Activated naive CD4-positive, alpha-beta T cell (primary cell): ENCODE measurements at places on chromosomes 5 and 9.

DNA sequence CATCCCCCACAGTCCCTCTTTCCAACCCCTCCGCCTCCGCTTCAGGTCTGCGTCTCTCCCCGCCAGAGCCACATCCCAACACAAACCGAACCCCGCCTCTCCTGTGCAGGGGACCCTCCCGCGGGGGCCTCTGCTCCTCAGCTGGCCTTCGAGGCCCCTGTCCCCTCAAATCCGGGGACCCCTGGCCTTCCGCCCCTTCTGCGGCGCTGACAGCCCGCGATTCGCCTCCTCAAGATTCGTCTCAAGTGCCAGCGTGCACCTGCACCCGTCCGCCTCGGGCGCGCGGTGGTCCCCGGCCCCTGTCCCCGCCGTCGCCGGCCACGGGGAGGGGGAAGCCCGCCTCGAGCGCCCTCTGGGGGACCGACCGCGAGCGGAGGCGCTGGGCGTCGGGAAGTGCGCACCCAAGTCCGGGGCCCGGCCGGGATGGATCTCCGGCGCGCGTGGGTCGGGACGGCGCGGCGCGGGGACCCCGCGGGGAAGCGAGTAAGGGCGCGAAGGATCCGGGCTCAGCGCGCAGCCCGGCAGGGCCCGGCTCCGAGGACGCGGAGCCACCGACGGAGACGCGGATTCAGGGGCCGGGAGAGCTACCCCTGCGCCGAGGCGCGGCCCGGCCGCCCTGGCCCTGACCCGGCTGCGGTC is 623 bp downstream of the FLT4 start:
- DNase-seq: no peak

DNA sequence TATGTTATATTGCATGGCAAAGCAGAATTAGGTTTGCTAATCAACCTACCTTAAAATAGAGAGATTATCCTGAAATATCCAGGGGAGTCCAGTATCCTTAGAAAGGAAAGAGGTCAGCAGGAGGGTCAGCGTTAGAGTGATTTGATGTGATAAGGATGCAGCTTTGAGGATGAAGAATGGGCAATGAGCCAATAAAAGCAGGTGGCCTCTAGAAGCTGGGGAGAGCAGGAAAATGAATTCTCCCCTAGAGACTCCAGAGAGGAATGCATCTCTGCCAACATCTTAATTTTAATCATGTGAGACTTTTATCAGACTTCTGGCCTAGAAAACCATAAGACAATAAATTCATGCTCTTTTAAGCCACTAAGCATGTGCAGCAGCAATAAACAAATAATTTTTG is 65.7 kb upstream of the SYK start:
- no peak for DNase-seq

DNA sequence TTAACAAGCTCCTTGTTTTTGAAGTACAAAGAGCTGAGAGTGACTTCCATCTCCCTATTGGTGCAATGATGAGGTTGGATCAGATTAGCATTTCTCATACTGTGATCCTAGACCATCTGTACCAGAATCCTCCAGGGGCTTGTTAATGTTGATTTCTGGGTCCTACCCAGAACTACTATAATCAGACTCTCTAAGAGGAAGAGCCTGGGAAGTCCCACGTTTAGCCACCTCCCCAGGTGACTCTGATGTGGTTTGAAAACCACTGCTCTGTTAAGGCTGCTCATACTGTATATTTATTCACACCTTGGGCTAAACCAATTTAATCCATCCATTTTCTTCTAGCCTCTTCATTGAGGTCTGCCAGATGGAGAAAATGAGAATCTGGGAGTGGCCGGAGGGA is 49.6 kb upstream of the SMIM32 start:
- DNase-seq: no peak

- DNase-seq: no peak
Measured at GRCh38 chr5:143957455-143957854, 145.5 kb downstream of the HMHB1 start.

DNA sequence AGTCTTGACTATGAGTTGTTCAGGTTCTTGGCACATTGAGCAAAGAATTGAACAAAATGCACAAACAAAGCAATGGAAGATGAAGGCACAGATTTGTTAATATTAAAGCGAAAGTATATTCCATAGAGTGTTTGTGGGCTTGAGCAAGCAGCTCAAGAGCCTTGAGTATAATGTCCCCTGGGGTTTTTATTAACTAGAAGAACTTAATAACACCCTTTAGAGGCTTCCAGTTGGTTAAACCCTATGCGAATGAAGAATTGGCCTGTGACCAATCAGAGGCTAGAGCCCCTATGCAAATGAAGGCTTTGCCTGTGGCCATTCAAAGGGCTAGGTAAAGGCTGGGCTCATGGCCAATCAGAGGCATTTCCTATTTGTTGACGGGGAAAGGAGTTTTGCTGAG is 135.3 kb upstream of the IL12B start:
- no peak for DNase-seq

DNA sequence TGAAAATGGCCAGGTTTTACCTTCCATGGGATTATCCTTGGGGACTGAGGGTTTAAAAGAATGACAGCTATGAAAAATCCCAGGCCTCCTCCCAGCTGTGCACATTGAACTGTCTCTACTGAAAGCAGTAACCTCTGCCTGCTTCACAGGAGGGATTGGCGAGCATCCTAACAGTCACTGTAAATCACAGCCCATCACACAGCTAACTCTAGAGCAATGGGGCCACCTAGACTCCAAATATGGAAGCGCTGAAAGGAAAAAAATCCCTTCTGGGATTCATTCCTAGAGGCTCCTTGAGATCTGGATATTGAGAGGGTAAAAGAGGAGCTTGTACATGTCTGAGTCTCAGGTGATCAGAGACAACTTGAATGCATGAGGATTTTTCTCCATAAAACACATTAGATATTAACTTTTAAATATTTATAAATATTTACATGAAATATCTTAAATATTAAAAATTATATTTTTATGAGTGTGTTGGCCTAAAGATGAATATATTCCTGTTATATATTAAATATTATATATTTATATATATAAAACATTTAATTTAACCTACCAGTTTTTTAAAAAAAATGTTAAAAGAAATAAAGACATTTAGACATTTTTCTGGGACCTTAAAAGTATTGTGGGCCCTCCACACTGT is 133.8 kb upstream of the SLC24A2 start:
- DNase-seq: no peak

DNA sequence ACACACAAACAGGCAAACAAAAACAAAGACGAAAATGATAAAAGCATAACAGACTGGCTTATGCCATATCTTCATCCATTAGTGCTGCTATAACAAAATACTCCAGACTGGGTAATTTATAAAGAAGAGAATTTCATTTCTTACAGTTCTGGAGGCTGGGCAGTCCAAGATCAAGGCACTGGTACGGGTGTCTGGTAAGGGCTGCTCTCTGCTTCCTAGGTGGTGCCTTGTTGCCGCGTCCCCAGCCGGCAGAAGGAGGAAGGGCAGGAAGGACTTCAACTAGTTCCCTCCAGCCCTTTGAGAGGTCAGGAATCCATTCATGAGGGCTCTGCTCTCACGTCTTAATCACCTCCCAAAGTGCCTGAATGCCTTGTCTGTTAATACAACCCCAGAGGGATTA is 122.6 kb downstream of the BOD1 start:
- no peak for DNase-seq

DNA sequence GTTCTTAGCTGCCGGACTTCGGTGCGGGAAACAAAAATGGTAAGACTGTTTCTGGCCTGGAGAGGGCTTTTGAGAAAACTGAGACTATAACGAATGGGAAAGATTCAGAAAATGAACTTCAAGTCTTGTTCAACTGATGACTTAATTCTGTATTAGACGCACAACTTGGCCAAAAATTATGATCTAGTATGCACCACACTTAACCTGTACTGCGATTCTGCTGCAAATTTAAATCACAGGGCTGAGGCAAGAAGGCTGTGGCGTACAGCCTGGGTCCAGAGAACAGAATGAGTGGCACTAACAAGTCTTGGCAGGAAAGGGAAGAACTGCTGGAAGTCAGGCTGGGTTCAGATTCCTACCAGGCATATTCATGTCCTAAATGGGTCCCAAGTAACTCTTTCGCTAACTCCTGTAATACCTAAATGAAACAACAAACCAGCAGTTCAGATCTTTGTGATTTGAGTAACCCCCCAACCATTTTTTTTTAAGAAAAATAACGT is 781 bp upstream of the COL23A1 start:
- DNase-seq: no peak

- no peak for DNase-seq
Measured at GRCh38 chr5:10836986-10837385, 76.0 kb upstream of the DAP start.

DNA sequence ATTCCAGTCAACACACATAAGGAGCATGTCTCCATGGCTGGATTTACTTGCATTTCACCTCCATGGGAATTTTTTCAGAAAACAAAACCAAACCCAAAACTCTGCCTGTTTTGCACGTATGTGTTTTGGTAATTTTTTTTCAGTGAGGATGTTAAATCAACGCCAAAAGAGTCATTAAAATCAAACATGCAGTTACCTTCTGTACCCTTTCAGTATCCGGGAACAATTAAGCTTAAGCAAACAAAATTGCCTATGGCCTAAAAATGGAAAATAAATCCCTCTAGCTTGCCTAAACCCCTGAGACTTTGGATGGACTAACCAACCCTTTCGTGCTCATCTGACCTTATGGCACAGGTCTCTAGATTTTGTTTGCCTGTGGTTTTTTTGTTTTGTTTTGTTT is 209.2 kb upstream of the KLF4 start:
- no peak for DNase-seq

DNA sequence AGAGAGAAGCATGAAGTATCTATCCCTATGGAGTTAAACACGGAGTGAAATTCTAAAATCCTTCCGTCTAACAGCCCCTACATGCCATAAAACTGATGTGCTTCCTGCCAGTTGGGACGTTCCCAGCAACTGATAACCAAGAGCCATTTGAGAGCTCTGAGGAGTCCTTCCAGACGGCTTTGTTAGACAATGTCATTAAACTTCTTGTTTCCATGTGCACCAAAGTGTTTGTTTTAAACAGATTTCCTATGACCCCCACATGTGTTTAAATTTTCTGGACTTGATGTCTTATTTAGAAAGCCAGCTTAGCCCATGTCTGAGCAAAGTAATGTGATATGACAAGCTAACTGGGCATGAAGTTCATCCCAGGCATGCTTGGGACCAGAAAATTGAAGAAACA is 57.2 kb upstream of the LPAR1 start:
- no peak for DNase-seq

DNA sequence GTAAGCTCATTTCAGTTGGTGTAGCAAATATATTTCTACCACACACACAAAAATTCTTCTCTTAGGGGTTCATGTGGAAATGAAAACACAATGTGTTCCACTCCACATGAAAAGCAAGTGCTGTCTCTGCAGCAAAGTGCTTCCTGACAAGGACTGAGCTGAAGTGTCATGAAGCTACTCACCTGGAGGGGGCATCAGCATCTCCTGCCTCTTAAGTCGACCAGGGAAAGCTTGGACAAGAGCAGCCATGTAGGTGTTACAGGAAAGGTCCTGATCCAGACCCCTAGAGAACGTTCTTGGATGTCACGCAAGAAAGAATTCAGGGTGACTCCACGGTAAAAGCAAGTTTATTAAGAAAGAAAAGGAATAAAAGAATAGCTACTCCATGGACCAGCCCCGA is 62.8 kb downstream of the SV2C start:
- no peak for DNase-seq

DNA sequence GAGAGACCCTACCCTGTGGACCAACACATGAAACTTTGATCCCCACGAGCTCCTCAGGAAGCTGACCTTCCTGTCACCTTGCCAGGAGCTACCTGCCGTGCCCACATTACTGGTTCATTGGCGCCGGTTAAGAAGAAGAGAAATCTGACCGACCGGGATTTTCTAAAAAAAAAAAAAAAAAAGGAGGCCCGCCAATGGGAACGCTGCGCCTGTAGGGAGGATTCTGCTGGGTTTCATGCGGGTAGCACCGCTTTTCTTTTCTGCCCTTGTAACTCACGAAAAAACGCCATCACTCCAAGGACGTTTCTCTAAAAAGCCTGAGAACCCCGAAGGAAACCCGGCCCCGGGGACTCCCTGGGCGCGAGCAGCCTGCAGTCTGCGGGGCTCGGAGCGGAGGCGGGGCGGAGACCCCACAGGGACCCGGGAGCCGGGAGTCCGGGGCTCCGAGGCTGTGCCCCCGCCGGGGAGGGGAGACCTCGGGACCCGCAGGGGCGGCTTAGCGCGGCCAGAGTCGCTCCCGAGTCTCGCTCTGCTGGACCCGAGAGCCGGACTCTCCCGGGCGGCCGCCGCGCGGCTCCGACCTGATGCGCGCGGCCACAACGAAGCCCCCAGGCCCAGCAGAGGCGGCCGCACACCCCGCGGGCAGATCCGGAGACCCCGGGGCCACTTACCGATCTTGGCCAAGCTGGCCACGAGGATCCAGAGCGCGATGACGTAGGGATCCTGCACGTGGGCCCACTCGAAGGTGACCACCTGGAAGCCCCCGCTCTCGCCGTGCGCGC is 617 bp downstream of the SLC9A3 start:
- DNase-seq: no peak

GRCh38 chr9:120393386-120394057 is 186.4 kb downstream of the CDK5RAP2 start:
- no peak for DNase-seq
